Activated CD8-positive, alpha-beta memory T cell treated with anti-CD3 and anti-CD28 coated beads for 1 hour (primary cell): ENCODE measurements at places on chromosomes 6 and 20.

- DNase-seq, result no peak
Measured at GRCh38 chr6:3654898-3655297, 96.6 kb downstream of the PXDC1 start.

DNA sequence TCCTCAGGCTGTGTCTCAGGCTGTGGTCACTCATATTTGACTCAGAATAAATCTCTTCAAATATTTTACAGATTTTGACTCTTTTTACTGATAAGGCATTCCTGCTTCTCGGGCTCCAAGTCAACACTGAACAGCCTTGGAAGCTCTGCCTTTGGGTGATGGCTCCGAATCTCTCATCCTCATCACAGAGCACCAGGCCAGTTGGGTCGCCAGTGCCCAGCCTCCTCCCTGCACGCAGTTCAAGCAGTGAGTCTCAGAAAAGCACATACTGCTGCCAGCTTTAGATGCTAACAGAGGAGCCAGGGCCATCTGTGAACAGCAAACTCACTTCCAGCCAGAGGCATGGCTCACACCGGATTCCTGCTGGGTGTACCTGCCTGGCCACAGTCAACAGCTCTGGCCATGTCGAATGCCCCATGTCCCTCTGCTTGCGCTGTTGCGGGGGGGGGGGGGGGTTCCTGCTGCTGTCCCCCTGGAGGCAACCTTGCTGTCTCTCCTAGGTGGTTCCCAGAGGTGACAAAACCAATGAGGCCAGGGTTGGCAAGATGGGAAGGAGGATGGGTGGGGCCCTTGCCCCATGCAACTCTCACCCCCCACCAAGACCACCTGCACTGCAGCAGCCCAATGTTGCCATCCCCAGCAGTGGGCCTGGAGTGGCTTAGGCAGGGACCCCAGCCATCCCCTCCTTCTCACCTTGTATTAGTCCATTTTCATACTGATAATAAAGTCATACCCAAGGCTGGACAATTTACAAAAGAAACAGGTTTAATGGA is 248.8 kb downstream of the ERMARD start:
- no peak for DNase-seq

DNA sequence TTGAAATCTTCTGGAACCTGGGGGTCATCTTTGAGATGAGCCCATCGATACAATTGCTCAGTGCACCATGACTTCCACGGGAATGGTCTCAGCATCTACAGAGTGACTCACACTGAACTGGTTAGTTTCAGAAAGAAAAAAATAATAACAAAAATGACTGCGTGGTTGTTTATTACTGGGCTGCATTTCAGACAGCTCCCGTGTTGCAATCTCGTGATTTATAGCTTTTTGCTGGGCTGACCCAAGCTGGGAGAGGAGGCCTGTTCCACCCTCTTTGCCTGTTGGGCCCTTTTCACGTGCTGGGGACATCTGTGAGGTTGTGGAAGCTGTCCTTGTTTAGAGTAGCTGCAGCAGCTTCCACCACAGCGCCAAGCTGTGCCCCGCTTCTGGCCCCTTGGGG is 225.5 kb downstream of the BMP7 start:
- no peak for DNase-seq

DNA sequence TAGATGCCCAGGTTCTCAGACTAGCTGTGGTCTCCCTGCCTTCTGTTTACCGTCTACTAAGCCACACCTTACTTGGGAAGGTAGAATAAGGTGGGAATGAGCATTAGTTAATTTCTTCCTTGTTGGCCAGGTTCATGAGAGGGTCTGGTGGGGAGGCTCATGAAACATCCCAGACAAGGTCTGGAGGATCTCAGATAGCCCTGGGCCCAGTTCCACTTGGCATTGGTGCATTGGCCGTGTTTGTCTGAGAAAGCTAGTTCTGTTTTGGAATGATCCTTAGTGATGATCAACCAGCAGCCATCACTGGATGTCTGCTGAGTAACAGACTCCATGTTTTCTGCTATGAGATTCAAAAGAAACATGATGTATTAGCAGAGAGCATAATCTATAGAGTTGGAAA is 155.1 kb downstream of the SLC24A3 start:
- DNase-seq, result no peak

DNA sequence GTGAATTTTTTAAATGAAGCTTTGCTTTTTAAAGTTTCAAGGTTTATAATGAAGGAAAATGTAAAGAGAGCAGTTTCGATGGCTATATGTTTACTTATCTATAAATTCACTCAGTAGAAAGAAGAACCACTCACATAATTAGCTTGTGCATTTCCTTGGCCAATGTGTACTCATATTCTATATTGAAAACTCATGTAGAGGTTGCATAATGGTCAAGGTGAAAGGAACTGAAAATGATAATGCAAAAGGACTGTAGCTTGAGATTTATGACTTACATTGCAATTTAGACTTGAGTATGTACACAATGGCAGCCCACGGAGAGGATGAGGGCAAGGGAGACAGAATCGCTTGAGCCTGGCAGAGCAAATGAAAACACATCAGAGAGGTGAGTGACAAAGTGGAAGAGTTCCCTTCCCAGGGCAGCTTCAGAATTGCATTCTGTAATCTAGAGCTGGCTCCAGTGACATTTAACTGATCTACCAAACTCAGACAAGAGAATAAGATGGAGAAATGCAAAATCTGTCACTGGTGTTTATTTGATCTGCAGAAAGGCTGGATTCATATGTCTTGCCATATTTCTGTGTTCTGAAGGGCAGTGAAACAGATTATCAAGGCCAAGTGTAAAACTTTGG is 191.8 kb downstream of the TMEM200A start:
- no peak for DNase-seq

DNA sequence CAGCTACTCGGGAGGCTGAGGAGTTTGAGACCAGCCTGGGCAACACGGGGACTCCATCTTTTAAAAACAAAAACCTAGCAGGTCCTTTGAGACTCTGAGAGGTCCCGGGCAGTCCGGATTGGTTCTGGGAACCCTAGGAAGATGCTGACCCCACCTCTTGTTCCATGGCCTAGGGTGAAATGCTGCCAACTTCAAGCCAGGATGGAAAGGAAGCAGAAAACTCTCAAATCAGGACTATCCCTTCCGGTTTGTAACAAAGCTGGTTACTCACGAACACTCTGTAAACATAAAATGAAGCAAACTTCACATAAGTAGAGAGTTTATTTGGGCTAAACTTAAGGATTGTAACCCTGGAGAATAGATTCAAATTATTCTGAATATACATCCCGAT is 28.0 kb downstream of the CAPN11 start:
- no peak for DNase-seq
